ENCODE measurements at places on chromosomes 7 and 10.

- no peak for DNase-seq
These were observed 3.3 kb upstream of the OR6V1 start for GRCh38 chr7:143048827-143049226.

- peak; percentile 2 for DNase-seq
These were observed 222.6 kb upstream of the PPP1R3A start for GRCh38 chr7:114141415-114141814.

DNA sequence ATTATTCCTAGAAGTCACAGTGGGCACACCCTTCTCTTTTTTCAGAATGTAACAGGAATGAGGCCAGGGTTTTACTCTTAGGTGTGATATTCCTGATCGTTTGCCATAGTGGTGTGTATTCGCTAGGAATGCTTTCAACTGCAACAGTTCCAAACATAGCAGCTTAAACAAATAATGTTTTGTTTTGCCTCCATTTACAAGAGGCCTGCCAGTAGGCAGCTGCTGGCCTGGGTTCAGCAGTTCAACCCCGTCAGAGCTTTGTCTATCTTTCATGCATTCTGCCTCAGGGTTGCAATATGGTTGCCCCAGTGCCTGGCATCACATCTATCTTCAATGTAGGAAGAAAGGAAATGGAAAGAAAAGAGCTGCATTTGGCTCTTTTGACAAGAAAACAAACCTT is 21.7 kb upstream of the RET start:
- no peak for DNase-seq

DNA sequence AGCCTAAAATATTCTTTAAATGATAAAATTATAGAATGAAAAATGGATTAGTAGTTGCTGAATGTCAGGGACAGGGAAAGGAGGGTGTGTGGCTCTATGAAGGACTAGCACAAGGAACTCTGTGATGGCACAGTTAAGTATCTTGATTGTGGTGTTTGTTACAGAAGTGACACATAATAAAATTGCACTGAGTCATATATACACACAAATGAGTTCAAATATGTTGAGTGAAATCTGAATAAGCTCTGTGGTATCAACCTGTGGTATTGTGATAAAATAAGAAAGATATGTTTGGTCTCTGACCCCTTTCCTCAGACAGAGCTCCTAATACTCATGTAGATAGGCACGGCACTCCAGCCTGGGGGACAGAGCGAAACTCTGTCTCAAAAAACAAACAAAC is 181.5 kb upstream of the TRIM24 start:
- DNase-seq, result no peak

GRCh38 chr7:129212596-129212995 is 12.2 kb upstream of the AHCYL2 start:
- DNase-seq, result no peak

- DNase-seq, result peak; percentile 70
These were observed 27.1 kb downstream of the PARP12 start for GRCh38 chr7:140035400-140036223.

- peak; percentile 66 for DNase-seq
These were observed 602.5 kb downstream of the TNS3 start for GRCh38 chr7:46979439-46979838.

- DNase-seq, result no peak
These were observed 7.4 kb downstream of the ARL4A start for GRCh38 chr7:12694817-12695216.

- DNase-seq, result peak; percentile 5
These were observed 22.1 kb upstream of the AOAH start for GRCh38 chr7:36746347-36746746.

- peak; percentile 92 for DNase-seq
These were observed 164.2 kb downstream of the DGKI start for GRCh38 chr7:137682596-137682995.
